ENCODE measurements at places on chromosomes 6 and 20. TPM values are rescaled to one million over a fixed set of nuclear protein-coding genes. Genes with fewer than 3 reads are reported as not detected.
A peak's percentile ranks its signal among the peaks of the same experiment; 100 is the strongest.

- DNase-seq: no peak
- no peak overlapping the region for H3K4me3 ChIP-seq
- H3K4me1 ChIP-seq: no peaks in the 10 kb centered on the region
- H3K27me3 ChIP-seq: no peaks in the 10 kb centered on the region
Observed at GRCh38 chr6:135002229-135002844, 52.3 kb downstream of the HBS1L start.

DNA sequence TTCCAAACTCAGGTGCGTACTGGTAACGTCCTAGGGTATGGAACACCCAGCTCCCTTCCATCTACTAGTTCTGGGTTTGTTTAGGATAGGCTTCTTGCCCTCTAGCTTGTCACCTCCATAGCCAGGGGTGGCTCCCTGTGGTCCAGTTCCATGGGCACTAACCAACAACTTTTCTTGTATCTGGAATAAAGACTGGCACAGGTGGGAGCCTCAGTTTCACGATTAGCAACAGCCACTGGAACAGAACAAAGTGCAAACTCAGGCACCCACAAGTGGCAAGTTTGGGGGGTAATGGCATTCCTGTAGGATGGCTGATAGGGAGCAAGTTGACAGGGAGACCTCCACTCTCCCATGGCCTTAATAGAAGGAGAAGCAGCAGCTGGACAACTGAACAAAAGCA, 5.6 kb upstream of the APMAP start:
- no peak overlapping the region for H3K27ac ChIP-seq
- no peak for DNase-seq
- no peaks in the 10 kb centered on the region for H3K36me3 ChIP-seq
- H3K27me3 ChIP-seq: no peaks in the 10 kb centered on the region

- H3K36me3 ChIP-seq: no peaks in the 10 kb centered on the region
- no peaks in the 10 kb centered on the region for H3K4me1 ChIP-seq
- no peak for DNase-seq
- no peak overlapping the region for H3K27ac ChIP-seq
Observed at GRCh38 chr6:25085756-25086155, 150.0 kb upstream of the RIPOR2 start.

- H3K27me3 ChIP-seq: no peaks in the 10 kb centered on the region
- no peaks in the 10 kb centered on the region for H3K36me3 ChIP-seq
- peaks cover 3% of the 10 kb centered on the region for H3K4me1 ChIP-seq
- no peak overlapping the region for H3K4me3 ChIP-seq
- no peak overlapping the region for H3K27ac ChIP-seq
- peak; percentile 64 for DNase-seq
Observed at GRCh38 chr6:10598084-10598960, 77.2 kb downstream of the GCNT2 start.

Gene HLA-DMB
- 78.0 TPM for total RNA-seq

Gene ZNF76
- total RNA-seq: 49.2 TPM

Gene MOG
- not detected for total RNA-seq
